Effector memory CD8-positive, alpha-beta T cell (primary cell): ENCODE measurements at places on chromosomes 4 and X.

DNA sequence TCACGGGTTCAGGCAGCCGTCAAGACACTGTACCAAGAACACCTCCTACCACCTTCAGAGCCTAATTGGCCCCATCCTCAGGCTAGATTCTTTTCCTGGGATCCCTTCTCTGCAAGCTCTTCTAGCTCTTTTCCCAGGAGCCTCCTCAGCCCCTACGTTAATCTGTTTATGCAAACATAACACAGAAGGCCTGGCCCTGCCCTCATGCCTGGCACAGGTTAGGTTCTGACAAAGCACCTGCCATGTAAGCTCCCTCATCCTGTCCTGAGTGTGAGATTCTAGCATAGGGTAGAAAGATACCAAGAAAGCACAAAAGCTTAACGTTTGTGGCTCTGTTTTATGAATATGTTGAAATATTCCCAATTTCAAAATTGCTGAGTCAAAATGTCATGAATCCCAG lies 93.6 kb downstream of the IRF2 start:
- DNase-seq: no peak

DNA sequence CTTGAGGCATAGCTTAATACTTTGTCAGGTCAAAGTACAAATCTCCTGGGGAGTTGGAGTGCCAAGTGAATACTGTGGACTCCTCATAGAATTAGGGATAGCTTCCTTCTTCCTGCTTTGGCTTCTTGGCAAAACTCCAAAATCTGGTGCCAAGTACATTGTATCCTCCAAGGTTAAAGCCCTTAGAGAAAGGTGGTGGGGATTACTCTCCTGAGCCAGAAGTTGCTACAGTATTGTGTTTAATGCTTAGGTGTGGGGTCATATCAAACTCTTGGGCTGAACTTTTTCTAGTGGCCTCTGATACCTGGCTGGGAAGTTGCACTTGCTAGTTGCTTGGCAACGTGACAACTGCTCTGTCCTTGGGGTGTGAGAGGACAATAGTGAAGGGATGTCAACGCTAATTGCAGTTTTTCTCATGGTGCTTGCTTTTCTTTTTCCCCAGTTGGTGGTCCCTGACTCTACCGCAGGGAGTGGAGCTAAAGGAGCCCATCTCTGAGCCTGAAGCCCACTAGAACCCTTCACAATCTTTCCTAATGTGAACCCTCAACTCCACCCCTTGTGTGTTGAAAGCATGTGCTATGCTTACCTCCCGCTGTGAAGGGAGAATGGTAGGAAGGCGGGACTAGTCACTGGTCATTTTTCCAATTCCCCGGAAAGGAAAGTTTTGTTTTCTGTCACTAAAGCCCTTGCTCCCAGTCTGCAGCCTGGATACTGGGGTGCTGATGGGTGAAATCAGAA lies 35.5 kb downstream of the DLG3 start:
- no peak for DNase-seq

DNA sequence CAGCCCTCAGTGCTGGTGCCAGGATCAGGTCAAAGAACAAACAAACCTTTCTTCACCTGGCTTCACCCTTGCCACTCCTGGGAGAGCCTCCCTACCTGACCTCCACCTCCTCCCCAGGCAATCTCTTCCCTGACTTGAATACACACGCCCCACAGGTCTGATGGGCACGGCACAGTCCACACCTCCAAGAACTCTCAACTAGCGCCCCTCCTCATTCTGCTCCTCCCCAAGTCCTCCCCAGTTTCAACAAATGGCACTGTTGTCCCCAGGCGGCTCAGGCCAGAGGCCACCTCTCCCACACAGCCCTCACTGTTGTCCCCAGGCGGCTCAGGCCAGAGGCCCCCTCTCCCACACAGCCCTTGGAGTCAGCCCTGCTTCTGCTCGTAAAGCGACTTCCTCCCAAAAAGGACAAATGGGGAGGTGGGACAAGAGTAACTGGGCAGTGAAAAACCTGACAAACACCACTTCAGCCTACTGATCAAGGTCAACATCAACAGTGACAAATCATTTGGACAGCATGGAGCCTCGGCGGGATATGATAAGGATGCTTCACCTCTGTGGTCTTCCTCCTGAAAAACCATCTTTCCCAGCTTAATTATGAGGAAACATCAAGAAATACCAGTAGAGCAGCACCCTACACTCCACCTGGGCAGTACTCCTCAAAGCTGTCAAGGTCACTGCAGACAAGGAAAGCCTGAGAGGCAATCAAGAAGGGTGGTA lies 2.9 kb downstream of the LETM1 start:
- no peak for DNase-seq

GRCh38 chr4:52979020-52979419 lies 116.9 kb downstream of the RASL11B start:
- DNase-seq: no peak

DNA sequence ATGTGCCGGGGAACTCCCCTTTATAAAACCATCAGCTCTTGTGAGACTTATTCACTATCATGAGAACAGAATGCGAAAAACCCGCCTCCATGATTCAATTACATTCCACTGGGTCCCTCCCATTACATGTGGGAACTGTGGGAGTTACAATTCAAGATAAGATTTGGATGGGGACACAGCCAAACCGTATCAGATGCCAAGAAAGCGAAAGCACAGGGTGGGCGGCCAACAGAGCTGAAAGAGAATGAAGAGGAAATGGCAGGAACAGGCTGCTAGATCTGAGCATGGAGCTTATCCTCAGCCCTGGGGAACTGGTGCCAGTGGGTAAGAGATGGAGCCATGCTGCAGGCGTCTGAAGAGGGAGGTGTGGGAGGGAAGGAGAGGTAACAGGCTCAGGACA lies 117.7 kb upstream of the PNPLA4 start:
- no peak for DNase-seq

- DNase-seq: no peak
Measured at GRCh38 chr4:183180096-183180495, 81.0 kb downstream of the WWC2 start.

DNA sequence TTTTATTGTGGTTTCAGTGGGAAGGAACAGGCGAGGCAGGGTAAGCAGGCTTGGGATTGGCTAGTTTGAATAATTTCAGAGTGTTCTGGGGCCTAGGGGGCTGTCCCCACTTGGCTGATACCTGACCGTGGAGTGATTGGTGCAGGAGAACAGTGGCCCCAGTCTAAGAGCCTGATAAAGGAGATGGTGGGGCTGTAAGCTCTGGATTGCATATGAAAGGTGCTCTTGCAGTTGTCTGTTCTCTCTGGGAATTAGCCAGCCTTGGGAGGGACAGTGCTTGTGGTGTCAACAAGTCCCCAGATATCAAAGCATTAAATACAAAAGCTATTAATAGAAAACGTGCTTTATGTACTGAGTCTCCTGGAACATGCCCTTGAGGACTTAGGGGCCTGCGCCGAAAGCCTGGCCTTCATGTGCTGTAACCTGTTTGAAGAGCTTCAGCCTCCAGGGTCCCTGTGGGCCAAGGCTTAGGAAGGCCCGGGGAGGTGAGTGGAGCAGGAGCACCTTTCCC lies 30.4 kb upstream of the CLTRN start:
- DNase-seq: no peak

GRCh38 chr4:31051565-31051964 lies 331.4 kb downstream of the PCDH7 start:
- DNase-seq: no peak

DNA sequence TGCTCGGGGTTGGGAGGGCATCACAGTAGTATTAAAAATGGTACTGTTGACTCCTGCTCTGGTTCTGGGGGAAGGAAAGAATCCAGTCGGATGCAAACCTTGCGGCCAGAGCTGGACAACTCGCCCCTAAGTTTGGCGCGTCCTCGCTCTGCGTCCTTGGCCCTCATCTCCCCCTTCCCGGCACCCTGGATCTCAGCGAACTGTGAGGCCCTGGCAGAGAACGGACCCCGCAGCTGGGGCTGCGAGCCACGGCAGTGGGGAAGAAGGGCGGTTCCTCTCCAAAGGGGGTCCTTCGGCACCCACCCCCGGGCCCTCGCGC lies 14.0 kb downstream of the ARHGEF6 start:
- DNase-seq: no peak

GRCh38 chr4:86508436-86508835 lies 85.7 kb upstream of the PTPN13 start:
- DNase-seq: no peak

- DNase-seq: no peak
Measured at GRCh38 chr4:26300314-26301307, 20.2 kb upstream of the RBPJ start.

GRCh38 chr4:48445704-48446103 lies 37.4 kb upstream of the SLC10A4 start:
- no peak for DNase-seq

DNA sequence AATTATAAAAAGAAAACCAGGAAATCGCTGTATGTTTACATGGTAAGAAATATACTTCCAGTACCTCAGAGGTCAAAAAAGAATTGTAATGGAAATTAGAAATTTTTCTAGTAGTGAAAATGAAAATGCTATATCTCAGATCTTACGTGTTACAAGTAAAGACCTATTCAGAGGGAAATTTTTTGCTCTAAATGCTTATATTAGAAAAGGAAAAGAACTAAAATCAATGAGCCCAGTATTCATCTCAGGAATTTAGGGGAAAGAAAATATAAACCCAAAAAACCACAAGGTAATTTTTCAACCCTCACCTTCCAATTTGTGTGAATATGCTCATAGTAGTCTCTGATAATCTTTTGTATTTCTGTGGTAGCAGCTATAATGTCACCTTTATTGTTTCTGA lies 145.6 kb downstream of the RAP1GDS1 start:
- DNase-seq: no peak

DNA sequence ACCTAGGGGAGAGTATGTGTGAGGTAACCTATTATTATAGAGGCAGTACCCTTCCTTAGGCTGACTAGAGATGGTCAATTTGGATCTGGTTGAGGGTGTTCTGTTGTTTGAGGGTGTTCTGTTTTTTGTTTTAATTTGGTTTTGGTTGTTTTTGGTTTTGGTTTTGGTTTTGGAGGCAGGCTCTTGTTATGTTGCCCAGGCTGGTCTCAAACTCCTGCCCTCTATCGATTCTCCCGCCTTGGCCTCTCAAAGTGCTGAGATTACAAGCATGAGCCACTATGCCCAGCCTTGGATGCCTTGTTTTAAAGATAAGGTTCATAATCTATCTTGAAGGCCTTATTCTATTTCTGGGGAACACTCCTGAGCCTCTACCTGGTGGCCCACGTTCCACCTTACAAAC lies 912 bp downstream of the CXorf65 start:
- no peak for DNase-seq

DNA sequence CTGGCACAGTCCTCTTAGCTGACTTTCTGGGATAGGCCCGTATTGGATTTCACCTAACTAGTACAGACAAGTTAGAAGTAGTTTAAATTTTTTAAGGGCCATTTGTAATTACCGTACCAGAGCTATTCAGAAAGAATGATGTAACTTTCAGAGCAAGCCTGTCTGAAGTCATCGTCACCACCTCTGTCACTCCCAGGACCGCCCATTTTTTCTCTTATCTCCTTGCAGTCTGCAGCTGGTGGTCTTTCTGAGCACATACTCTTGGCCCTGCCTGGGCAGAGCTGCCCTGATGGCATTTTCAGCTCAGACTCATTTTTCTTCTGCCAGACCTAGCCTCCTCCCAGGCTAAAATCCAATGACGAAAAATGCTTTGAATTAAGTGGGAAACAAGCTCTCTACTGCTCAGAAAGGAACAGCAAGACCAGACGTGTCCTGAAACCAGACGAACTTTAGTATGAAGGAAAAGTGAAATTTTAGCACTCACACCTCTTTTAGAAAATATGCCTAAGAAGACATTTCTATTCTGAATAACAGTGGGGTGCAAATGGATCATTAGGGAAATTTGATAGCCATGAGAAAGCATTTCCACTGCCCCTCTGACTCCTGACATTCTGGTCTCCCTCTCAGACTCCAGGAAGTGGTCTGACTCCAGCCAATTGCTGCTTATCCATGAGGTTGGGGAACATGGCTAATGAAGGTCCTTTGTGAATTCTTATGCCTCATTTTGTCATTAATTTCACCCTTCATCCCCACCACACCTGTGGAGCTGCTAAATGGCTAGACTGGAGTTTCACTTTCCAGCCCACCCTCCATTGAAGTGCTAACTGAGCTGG lies 162.4 kb upstream of the GYPA start:
- no peak for DNase-seq

DNA sequence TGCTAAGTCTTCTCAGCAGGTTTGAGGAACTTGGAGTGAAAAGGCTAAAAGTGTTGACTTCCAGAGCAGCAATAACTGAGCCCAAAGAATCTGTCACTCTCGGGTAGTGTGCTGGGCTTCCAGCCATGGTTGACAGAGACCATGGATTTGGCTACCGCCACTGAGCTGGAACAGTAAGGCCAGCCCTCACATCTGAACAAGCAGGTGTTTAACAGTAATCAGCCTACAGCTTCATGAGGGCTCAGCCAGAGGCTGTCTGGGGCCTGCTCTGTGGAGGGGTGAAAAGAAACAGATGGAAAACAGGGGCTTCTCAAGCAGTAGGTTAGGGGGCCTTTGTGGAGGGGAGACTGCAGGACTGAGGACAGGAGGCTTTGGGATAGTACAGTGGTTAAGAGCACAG lies 14.9 kb downstream of the RASL11B start:
- DNase-seq: no peak

DNA sequence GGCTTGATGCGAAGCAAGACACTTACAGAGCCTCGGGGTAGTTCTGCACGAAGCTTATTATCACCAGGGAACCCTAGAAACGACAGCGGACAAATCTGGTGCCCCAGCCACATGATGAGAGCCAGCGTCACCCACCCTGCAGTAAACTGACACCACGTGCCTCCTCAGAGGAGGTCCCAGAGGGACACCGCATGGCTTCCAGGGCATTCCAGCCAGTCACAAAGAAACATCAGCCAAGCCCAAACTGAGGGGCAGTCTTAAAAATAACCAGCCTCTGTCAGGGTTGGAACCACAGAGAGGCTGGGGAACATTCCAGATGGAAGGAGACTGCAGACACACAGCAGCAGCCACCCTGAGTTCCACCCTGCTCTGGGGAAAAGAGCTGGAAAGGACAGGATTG lies 36.6 kb upstream of the HGFAC start:
- no peak for DNase-seq

DNA sequence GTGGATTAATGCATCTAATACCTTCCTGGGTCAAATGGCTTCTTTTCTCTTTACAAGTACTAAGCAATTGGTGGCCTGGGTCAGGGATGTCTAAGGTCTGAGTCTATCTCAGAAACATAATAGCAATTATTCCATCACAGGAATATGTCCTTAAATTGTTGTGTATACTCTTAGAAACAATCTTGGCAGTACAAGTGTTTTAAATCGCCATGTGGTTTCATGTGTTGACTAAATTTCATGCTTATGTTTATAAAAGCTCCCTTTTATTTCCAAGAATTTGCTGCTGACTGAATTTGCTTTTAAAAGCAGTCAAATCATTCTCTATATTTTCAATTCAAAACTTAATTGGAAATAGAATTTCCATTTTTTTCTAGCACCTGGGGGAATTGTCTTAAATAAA lies 125.3 kb upstream of the PACRGL start:
- no peak for DNase-seq

DNA sequence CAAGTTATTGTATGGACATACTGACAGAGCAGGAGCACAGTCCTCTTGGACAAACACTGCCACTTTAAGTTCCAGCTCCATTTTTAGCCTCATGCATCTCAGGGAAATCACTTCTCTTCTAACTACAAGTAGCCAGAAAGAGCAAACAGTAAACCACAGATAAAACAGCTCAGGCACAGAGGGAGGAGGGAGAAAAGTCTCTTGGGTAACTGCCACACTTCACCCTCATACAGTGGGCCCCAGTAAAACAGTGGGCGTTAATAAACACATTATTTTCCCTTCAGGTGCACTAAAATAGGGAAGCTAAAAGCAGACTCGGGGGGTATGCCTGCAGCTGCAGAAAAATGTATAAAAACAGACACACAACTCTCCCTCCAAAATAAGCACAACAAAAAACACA lies 21.6 kb downstream of the CD38 start:
- no peak for DNase-seq
